ENCODE measurements at places on chromosomes 7 and 10.
A peak's percentile ranks its signal among the peaks of the same experiment; 100 is the strongest.

- DNase-seq: no peak
Measured at GRCh38 chr10:98062424-98062823, 32.0 kb upstream of the CRTAC1 start.

DNA sequence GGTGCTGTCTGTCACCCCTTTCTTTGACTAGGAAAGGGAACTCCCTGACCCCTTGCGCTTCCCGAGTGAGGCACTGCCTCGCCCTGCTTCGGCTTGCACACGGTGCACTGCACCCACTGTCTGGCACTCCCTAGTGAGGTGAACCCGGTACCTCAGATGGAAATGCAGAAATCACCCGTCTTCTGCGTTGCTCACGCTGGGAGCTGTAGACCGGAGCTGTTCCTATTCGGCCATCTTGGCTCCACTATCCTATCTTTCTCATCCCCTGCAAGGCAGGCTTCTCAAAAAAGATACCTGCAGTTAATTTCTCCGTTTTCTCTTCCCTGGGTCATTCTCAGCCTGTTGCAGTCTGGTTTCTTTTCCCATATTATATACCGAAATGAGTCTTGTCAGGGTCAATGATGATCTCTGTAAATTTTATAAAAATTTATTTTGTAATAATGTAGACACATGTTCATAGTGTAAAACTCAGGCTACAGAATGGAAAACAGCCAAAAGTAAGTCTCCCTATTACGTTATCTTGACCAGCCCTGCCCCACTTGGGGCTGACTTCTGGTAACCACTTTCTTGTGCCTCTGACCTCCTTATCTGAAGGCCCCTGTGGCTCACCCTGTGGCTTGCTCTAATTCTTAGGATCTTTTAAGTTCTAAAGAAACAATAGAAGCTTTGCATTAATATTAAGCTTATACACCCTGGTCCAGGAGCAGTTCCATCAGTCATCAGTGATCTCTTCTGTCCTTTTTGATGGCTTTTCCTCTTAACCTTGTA is 20.7 kb downstream of the BLVRA start:
- DNase-seq: no peak

DNA sequence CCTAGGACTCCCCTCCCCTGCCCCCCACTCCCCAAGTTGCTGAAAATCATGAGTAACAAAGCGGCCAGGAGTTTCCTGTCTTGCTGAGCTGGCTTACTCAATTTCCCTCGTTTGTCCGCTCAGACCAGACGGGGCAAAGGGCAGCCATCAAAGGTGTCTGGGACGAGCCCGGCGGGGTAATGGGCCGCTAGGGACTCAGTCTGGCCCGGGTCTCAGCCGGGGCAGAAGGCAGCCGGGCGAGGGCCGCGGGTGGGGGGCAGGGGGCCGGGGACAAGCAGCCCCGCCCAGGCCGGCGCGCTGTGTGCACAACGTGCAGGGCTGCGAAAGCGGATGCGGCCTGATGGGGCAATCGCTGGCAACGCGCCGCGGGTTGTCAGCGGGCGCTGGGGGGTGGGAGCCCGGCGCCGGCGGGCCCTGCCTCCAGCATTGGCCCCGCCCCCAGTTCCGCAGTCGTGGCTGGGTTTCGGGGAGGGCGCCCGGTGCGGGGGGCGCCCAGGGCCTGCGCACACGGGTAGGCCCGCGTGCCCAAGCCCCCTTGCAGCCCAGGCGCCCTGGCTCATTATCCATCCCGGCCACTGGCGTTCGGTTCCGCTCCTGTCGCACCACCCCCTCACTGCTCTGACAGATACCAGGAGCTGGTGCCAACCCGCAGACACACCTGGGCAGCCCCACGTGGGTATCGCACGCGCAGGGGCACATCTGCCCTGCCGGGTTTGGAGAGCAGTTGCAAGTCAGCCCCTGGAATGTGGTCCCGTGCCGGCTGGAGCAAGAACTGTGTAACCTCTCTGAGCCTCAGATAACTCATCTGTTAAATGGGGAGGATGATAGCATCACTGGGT is 35.1 kb downstream of the DNAJB12 start:
- DNase-seq: peak; percentile 81

- DNase-seq: no peak
Measured at GRCh38 chr7:40535678-40536077, 400.9 kb downstream of the SUGCT start.

DNA sequence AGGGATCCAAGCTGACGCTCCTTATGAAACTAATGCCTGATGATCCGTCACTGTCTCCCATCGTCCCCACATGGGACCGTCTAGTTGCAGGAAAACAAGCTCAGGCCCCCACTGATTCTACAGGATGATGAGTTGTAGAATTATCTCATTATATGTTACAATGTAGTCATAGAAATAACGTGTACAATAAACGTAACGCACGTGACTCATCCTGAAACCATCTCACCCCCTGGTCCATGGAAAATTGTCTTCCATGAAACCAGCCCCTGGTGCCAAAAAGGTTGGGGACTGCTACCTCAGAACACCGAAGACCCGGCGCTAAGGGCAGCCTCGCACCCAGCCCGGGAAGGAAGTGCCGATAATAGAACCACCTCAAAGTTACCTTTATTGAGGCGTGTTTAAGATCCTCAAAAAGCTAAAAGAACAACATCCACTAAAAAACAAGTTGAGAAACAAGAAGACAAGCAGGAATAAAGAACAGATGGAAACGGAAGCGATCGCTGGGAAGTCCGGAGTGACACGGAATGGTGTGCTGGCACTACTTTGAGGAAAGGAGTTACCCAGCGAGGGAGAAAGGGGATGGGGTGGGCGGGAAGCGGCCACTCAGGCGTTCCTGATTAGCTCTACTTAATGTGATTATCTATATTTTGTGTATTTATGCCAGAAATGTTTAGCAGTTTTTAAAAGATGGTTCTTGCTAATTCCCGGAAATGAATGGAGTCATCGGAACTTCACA is 50.1 kb upstream of the PRKAR1B start:
- no peak for DNase-seq

- DNase-seq: no peak
Measured at GRCh38 chr10:130957423-130957822, 354.1 kb downstream of the TCERG1L start.

DNA sequence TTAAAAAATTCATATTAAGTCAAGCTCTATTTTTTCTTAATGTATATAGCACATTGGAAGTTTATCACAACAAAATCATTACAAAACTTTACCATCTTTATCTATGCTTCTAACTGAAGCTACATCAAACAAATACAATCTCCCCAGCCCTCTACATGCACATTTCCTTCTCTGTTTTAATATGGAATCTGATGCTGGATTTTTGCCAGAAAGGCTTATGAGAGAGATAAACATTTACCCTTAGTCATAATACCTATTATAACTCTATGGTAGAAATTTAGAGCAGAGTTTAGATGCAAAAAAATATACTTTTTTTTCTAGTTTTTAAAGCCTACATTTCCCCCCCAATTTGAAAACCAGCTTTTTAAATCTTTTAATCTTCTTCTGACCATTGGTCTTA is 1198.6 kb downstream of the GATA3 start:
- no peak for DNase-seq

DNA sequence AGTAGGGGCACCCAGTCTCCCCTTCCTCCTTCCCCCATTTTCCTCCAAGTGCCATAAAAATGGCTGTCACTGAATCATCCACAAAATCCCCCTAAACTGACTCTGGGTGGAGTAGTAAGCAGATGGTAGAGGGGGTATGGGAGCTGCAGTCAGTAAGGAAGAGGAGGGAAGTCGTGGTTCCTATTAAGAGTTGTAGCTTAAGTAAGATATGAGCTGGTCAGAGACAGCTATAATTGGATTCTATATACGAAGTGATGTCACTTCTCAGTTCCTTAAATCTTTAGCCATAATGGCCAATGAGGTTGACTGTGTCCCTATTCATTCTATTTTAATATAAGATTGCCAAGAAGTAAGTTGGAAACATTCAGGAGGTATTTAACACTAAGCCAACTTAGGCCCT is 131.7 kb downstream of the SLC16A9 start:
- no peak for DNase-seq

DNA sequence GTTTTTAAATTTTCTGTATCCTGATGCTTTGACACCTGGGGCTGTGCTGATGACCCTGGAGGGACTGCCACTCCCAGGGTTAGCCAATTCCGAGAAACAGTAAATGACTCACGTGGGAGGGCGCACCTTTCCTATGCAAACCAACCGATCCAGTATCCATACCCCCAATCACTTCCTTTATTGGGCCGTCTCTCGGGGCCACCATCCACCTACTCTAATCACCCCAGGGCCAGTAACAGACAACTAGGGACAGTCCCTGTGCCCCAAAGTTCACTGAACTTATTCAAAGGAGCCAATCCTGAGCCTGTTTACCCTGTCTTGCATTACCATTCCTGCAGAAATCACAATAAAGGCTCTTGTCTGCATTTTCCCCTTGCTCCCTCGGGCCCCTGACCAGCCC is 6.6 kb upstream of the LGI1 start:
- no peak for DNase-seq

GRCh38 chr10:3578682-3579081 is 206.3 kb downstream of the KLF6 start:
- DNase-seq: no peak

DNA sequence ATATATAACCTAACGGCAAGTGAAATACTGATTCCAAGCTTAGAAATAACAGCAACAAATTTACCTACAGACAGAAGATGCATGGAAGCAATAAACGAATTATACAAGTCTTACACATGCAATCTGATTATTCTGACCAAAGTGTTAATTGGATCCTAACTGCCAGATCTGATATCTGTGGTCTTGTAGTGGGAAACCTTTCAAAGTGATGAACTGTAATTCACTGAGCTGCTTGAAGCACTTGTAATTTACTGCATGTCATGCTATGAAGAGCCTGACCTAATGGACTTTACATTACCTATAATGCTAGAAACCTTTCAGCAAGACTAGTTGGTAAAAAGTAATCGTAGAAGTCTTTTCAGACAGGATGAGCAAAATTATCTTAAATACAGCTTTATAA is 205.6 kb downstream of the FOXP2 start:
- DNase-seq: no peak

DNA sequence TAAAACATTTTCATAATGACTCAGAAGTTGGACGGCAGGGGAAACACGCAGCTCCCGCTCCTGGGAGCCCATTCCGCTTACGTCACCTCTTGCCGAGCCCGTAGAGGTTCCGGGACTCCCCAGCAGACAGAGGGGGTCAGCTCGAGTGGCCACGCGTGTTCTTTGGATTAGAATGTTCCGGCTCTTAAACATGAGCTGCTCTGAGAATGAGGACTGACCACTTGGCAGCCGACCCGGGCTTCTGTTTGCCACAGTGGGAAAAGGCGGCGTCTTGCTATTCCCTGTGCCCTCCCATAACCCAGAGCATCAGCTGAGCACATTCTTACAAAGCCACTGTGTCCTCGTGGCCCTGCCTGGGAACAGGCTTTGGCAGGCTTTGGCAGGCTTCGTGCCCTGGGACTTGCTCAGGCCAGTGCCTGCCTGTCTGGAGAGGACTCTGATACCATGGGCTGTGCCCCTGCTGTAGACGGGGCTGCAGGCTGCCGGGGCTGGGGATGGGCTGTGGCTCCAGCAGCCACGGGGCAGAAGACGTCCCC is 40.1 kb downstream of the PFKP start:
- DNase-seq: no peak

DNA sequence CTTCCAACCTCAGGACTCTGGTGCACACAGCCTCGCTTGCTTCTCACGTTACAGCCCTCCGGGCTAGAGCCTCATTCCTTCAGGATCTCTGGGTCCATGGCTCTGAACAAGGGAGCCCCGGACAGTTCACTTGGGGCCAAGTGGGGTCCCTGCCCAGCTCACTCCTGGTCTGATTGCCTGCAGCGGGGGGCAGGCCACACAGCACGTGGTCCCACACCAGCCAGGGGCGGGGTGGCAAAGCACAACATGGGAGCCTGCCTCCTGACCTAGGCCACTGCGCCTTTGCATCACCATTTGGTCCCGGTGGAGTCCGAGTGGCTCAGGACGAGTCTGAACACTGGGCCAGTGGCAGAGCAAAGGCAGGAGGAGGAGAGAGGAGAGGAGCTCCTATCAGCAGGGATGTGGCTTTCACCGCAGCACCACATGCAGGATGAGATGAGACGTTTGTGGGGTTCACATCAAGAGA is 13.4 kb upstream of the CRYGN start:
- DNase-seq: no peak

DNA sequence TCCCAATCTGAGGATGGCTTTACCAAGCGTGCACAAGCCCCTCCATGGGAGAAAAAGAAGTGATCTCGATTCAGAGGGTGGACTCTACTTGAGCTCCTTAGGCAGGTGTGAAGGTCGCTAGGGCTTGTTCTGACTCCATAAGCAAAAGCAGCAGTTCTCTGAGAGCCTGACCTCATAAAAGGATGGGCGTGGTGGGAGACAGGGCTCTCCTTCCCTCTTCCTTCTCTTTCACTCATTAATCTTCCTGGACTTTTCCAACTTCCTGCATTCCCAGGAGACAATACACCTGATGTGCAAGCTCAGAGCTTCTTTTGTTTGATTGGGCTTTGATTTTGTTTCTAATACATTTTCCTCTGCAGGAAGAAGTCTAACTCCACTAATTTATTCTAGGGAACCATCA is 22.3 kb upstream of the TMEM72 start:
- no peak for DNase-seq

- DNase-seq: no peak
Measured at GRCh38 chr10:71561003-71561574, 158.5 kb downstream of the C10orf105 start.

DNA sequence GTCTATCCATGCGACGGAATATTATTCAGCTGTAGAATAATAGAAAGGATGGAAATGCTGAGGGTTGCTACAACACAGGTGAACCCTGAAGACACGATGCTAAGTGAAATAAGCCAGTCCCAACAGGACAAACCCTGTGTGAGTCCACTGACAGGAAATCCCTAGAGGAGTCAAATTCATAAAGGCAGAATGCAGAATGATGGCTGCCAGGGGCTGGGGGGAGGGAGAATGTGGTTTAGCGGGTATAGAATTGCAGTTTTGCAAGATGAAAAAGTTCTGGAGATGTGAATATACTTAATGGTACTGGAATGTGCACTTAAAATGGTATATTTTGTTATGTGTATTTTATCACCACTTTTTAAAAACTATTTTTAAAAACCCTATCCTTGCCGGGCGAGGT is 36.9 kb upstream of the DOCK1 start:
- DNase-seq: no peak

GRCh38 chr7:73810998-73811360 is 19.8 kb upstream of the CLDN4 start:
- DNase-seq: no peak

DNA sequence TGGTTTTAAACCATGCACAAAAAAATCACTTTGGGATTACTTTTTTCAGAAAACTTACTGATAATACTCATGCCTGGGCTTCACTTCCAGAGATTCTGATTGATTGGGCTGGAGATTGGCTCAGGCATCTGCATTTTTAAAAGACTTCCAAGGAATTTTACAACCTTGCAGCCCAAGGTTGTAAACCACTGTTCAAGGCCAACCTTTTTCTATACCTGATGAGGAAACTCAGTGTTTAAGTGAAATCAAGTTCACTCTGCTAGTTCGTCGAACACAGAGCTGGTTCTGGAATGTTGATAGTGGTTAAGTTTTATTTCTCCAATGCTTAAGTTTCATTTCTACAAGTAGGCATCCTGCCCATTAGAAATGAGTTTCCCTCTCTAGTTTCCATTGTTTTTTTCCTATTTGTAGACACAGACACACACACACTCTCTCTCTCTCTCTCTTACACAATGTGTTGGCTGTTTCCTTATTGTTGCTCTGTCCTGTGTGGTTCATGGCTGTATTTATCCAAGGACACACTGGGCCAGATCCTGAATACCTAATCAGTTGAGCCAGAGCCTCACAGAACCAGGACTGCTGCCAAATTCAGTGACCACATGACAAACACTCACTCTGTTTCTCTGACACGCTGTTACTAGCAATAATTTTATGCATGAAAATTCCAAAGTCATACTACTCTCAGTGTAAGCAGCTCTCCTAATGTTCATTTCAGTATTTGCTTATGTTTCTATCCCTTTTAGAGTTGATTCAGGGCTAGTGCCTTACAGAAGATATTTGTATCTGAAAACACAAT is 3.7 kb upstream of the IFIT1B start:
- DNase-seq: no peak
